ENCODE measurements at places on chromosomes 12 and 14.

DNA sequence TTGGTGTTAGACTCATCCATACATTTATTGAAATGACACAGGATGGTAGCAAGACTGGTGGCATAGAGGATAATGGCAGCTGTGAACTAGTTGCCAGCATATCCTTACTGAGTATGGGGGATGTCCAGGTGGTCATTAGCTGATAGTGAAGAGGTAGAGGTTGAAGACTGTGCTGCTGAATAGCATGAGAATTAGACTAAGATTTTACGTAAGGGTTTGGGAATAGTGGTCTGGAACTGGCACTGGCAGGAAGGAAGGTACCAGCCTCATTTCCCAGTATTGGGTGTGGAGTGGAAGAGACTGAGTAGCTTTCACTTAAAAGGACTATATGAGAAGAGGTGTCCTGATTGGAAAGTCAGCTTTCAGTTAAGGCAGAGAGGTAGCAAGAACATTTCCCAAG, 6.5 kb downstream of the ERC1 start:
- no peak for DNase-seq

DNA sequence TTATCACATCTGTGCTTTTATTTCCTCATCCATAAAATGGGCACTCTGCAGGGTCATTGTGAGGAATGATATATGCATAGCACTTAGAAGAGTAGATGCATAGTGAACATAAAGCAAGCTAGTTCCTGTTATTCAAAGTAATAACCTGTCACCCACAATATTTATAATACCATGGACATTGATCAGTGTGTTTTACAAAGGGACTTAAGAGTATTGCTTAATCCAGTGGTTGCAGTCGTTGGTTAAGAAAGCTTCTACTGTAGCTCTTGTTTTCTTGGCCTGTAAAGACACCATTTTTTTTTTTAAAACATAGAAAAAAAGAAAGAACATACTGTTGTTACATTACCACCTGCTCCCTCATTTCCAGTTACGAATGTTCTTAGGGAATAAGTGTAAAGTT, 13.1 kb downstream of the METAP2 start:
- no peak for DNase-seq

- no peak for DNase-seq
Measured at GRCh38 chr14:101191101-101191720, 287.7 kb upstream of the RTL1 start.

DNA sequence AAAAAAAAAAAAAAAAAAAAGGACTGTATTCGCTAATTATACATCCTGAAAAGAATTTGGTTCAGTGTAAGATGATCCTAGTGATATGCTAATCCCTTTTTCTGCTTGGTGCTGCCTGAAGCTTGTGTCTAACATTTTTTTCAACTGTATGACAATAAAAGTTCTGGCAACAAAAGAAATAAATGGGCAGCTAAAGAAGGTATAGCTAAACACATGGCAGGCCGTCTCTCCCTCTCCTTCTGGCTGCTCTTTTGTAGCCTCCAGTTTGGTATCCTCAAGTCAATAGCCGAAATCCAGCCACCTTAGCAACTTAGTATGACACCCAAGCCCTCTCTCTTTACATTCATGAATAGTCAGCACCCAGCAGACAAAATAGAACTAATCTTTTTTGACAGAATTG, 198.3 kb upstream of the OTX2 start:
- no peak for DNase-seq

GRCh38 chr12:58727521-58727920, 192.8 kb downstream of the LRIG3 start:
- DNase-seq, result no peak

GRCh38 chr14:103164006-103164405, 40.7 kb downstream of the TNFAIP2 start:
- DNase-seq, result no peak

DNA sequence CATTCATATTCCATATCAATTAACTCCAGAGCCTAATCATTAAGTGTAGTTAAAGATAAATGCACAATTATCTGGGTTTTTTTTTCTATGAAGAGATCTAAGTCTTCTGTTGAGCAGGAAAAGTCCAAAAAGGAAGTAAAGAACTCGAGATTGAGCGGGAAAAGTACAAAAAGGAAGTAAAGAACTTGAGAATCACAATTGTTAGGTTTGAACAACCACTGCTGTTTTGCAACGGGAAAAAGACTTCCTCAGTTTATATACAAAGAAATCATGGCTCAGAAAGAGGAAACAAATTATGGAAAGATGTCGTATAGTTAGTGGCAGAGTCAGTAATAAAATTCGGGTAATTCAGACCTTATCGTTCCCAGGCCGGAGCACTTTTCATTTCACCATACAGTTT, 63.3 kb downstream of the PPP1R12A start:
- DNase-seq, result no peak

- DNase-seq, result no peak
Measured at GRCh38 chr12:101172316-101172715, 37.7 kb downstream of the SLC5A8 start.

DNA sequence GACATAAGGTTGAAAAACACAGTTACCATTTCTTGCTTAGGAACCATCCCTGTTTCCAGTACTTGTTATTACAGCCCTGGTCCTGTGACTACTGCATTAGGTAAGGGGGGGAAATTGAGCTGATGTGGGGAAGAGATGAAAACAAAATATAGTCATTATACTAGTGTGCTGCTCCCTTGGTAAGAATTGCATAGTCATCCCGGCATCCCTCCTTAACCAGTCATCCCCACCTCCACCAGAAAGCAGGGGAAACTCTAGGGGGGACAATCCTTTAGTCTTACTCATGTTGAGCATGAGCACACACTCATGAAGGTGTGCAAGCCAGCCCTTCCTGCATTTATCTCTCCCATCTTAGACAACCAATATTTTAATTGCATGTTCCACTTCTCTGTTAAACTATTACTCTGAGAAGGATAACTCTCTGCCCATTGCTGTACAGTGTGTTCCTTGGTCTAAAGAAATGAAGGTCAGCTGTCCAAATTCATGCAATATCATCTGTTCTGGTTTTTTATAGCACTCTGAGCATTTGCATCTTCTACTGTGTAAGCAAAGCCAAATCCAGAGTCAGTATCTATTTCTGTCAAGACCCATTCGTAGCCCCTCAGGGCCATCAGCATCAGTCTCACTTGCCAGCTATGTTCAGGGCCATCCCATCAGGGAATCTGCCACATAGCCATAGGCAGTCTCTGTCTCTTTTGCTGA, 46.8 kb downstream of the TMEM30B start:
- no peak for DNase-seq

- DNase-seq, result no peak
Measured at GRCh38 chr14:71856199-71856919, 75.9 kb upstream of the RGS6 start.

DNA sequence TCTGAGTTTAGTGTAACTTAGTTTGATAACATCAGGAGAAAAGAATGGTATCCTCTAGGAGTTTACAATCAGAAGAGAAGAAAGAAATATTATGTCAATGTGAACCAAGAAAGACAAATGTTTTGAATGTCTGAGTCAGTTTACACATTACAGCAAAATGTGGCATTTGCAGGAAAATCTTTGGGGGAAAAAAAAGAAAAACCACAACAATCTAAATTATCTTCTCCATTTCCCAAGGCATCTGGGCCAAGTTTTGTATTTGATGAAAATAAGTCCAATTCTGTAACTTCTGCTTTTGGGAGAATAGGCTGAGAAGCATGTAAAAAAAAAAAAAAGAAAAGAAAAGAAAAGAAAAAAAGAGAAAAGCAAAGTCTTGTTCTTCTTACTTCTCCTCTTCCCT, 58.8 kb upstream of the FLRT2 start:
- DNase-seq, result no peak

- no peak for DNase-seq
Measured at GRCh38 chr12:72274931-72275330, 2.8 kb downstream of the TRHDE start.

DNA sequence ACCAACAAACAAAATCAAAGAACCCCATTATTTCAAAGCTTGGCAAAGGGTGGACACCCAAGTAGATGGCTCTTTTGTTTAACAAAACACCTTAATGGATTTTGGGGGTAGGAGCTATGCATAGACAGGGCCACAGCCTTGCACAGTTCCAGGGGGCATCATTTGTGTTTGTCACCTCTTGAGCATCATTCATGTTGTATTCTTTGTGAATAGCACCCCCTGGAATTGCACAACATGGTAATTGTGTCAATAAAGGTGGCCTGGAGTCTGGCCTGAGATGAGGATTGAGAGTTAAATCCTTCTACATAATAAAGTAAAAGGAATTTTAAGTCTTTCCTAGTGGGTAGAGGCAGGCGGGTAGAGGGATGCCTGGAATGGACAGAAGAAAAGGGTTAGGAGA, 3.3 kb upstream of the FRS2 start:
- DNase-seq, result no peak

DNA sequence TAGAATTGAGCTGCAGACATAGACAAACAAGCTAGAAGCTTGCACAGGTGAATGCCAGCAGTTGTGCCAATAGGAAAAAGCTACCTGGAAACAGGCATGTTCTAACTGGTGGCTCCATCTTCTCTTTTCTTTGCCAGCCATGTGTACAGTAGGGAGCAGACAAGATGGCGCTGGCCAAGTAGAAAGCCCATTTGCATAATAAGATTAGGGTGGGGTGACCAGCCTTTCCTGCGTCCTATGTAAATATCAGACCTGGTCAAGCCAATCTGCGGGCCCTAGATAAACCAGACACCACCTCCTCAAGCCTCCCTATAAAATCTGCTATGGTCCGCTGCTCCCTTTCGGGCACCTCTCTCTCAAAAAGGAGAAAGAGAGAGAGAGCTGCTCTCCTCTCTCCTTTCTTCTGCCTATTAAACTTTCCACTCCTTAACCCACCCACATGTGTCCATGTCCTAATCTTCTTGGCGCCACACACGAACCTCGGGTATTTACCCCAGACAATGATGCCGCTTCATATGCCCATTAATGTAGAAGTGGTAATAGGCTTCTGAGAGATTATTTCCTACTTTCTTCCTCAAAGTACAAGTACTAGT, 201.0 kb downstream of the SLC25A21 start:
- DNase-seq, result no peak

GRCh38 chr14:105163040-105163742, 5.4 kb downstream of the JAG2 start:
- no peak for DNase-seq

DNA sequence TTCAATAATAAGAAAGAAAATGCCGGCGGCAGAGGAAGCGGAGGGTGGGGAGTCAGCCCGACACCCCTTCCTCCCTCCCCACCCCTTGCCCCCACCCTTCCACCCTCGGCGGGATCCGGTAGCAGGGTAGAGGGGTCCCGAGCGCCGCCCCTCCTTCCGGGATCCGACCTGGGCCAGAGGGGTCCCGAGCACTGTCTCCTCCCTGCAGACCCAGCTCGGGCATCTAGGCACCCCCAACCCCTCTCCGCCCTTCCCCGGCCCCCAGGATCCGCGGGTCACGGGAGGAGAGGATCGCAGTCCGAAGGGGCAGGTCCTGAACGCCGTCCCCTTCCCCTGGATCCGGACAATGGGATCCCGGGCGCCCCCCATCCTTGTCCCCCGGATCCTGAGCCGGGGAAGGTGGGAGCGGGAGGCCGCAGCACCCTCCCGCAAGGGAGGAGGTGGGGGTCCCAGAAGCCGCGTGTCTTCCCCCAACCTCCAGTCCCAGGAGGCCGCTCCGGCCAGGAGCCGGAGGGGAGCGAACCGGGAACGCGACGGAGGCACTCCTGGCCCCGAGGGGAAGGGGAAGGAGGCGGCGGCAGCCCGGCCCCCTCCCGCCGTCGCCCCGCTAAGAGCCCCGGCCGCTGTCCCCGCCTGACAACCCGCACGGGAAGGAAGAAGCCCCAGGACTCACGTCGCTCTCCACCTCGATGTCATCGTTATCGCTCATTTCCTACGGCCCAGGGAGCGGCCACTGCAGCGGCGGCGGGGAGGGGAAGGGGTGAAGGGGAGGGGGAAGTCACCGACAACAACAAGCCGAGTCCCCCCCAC, 481 bp downstream of the MAX start:
- DNase-seq, result peak; percentile 18

- DNase-seq, result no peak
Measured at GRCh38 chr12:65868133-65868705, 43.9 kb downstream of the HMGA2 start.

DNA sequence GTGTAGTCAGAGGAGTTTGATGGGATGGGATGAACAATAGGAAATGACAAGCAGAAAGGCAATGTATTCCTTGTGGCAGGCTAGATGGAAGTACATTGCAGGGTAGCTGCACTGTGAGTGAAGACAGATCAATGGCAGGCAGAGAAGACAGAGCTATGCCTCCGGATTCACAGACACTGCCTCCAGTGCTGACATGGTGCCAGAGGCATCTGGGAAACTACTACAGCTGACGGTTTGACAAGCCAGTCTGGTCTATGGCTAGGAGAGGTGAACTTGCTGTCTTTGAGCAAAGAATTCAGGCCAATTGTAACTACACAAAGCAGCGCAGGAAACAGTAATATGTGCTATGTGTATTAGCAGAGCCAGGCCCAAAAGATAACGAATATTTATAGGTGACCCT, 193.5 kb downstream of the DIO2 start:
- no peak for DNase-seq

DNA sequence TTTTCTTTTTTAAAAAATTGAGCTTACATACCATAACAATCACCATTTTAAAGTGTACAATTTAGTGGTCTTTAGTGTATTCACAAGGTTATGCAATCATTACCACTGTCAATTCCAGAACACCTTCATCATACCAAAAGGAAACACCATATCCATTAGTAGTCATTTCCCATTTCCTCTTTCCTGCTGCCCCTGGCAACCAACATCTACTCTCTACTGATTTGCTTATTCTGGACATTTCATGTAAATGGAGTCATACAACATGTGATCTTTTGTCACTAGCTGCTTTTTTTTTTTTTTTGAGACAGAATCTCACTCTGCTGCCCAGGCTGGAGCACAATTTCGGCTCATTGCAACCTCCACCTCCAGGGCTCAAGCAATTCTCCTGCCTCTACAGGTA, 66.8 kb upstream of the CFL2 start:
- no peak for DNase-seq

DNA sequence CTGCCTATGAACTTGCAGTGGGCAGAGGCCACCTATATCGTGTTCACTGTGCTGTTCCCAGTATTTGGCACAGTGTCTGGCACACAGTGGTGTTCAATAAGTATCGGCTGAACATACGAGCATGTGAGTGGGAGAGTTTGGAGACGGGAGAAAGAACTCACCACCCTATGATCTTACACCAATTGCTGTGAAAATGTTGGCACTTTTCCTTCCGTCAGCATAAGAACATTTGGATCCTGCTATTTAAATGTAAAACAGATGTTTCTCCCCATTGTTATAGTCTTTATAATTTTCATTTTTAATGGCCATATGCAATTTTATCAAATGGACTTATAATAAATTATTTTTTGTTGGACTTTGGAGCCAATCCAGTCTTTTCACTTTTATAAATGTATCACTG, 144.4 kb downstream of the EFCAB11 start:
- DNase-seq, result no peak

DNA sequence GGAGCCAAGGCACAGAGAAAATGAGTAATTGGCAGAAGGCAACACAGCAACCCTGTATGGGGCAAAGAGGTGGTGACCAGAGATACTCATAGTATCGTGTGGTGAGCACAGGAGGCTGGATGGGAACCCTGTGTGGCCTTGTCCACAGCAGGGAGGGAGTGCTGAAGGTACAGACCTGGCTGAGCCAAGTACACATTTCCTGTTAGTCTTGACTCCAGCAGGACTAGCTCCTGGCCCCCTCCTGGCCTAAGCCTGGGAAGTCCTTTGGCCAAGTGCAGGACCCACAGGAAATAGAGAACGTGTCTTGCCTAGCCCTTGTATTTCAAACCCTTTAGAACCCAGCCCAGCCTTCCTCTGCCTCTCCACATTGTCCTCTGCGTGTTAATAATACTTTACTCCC, 289.8 kb upstream of the PWP1 start:
- no peak for DNase-seq

Data from stimulated activated CD4-positive, alpha-beta T cell treated with anti-CD3 and anti-CD28 coated beads, Interleukin-1b, Interleukin-23, amount 100 ng/mL, for 24 hours (primary cell).